Daoy (cell line): ENCODE measurements at places on chromosomes 3 and 15. TPM values are rescaled to one million over a fixed set of nuclear protein-coding genes. Genes with fewer than 3 reads are reported as not detected.

DNA sequence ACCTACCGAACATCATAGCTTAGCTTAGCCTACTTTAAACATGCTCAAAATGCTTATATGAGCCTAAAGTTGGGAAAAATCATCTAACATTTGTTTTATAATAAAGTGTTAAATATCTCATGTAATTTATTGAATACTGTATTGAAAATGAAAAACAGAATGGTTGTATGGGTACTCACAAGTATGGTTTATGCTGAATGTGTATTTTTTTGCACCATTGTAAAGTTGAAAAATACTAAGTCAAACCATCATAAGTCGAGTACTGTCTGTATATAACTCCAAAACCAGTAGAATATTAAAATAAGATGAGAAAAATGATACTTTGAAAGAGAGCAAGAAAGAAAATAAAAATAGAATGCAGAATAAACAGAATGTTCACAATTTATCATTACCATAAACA, 115.7 kb downstream of the ZNF280D start:
- DNase-seq: no peak

ARPP21 gene
- not detected in 2 replicates for total RNA-seq

DNA sequence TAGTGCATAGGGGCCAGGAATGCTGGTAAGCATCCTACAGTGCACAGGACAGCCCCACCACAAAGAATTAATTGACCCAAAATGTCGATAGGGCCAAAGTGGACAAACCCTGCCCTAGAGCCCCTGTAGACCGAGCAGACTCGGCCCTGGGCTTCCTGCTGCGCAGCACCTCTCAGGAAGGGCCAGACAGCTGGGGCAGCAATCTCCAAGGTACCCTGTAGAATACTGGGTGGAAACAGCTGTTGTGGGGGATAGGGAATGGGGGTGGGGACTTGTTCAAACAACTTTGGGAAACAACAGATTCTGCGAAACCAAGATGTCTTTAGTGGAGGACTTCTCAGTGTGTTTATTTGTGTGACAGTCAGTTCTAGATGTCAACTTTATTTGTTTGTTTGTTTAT, 67.1 kb downstream of the MRPL46 start:
- no peak for DNase-seq

- DNase-seq: no peak
These were observed 32.9 kb upstream of the SLC22A13 start for GRCh38 chr3:38232701-38233100.

TMEM212 gene
- total RNA-seq: not detected in 2 replicates

GRCh38 chr3:188567478-188568195, 413.7 kb downstream of the LPP start:
- no peak for DNase-seq

LRRC15 gene
- total RNA-seq: 2.0 and 2.9 TPM in 2 replicates

CCR5 gene
- total RNA-seq: not detected in 2 replicates

DNA sequence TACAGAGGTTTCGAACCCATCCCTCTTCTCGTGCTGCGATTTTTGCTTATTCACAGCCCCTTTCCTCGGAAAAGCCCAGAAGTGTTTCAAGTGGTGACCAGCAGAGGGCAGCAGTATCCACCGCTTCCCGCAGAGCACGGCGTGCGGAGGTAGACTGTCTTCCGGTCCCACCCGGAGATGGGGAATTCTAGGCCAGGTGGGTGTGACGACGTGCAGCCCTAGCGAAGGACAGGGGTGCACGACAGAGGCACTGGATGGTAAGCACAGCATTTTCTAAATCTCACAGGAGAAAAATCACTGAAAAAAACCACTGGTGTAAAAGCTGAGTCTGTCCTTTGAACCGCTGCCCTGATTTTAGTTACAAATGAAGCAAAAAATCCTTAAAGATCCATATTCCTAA, 7.4 kb upstream of the PSMD6 start:
- peak; percentile 75 for DNase-seq

- DNase-seq: peak; percentile 21
These were observed 89.0 kb upstream of the STRIT1 start for GRCh38 chr3:155382396-155383042.

DNA sequence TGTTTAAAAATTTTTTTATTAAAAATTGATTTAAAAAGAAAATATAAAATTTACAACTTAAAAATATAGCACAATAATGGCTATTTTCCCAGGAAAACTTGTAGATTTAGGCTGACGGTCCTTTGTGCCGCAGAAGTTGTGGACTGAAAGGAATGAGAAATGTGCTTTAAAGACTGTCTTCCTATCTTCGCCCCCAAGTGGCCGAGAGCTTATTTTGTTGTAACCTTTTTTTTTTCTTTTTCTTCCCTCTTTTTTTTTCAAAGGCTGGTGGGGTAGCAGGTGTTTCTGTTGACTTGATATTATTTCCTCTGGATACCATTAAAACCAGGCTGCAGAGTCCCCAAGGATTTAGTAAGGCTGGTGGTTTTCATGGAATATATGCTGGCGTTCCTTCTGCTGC, 15.5 kb downstream of the SLC25A26 start:
- DNase-seq: peak; percentile 3

- DNase-seq: no peak
These were observed 273.2 kb downstream of the MECOM start for GRCh38 chr3:169390271-169390670.

DNA sequence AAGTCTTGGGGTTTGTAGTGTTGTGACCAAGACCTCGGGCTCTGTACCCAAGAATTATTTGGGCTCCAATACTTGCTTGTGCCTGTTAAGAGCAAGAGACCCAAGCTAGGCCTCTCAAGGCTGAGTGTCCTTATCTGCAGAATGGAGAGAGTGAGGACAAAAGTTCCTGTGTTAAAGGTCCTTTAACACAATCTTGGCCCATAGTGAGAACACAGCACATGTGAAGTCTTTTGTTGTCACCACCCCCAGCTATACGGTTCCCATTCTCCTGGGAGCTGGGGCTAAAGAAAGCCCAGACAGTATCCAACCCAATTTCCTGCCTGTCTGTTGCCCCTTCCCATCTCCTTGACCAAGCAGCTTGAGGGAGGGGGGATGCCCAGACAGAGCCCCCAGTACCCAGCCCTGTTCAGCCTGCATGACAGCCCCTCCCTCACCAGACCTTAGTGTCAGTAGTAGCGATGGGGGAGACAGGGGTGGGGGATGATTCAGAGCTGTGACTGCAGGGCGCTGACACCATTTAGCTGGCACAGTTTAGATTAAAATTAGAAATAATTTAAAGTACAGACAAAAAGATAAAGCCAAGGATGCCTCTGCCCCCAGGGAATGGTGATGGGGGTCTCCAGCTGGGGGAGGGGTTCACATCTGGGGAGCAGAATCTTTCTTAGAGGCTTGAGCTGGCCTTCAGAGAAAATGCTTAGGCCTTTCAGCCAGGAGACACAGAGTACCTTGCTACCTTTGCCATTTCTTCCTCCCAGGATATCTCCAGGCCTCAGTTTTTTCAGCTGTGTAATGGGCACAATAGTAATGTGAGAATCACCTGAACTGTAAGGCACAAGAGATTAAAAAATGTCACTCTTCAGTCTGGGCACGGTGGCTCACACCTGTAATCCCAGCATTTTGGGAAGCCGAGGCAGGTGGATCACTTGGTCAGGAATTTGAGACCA, 2.7 kb downstream of the PRKCD start:
- DNase-seq: no peak

VIPR1 gene
- 19.3 and 31.7 TPM in 2 replicates for total RNA-seq

DNA sequence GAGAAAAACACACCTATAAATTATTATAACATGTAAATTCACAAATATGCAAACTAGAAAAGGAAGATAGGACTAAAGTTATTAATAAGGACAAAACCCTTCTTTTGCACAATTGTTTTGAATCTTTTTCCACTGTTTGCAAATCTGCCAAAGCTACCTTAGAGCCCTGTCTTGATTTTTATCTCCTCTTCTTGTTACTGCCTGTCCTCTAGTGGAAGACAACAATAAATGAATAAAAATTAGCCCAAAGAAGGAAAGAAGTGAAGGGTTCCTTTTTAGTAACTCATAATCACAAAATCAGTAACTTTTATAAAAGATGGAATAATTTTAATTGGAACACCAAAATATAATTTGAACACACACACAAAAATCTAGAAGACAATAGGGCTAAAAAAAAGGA, 2.7 kb downstream of the CD200R1 start:
- no peak for DNase-seq

DNA sequence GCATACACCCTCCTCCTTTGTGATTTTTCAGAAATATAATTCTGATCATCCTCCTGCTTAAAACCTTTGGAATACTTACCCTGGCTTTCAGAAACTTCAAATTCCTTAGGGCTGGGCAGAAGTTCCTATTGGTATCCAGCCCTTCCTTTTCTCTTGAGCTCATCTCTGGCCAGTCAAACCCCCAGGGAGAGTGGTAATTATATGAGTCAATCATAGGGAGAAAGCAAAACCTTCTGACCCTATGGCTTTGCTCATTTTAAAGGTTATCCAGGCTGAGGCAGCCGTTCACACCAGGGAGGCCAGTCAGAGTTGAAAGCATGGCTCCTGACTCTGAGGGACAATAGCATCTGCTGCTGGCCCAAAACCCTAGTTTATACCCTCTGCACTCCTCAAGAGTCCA, 23.9 kb upstream of the CTNNB1 start:
- DNase-seq: no peak

- peak; percentile 89 for DNase-seq
These were observed 515 bp upstream of the EIF3J start for GRCh38 chr15:44536302-44536961.

SQOR gene
- 35.1 and 46.1 TPM in 2 replicates for total RNA-seq

- DNase-seq: peak; percentile 18
These were observed 149.9 kb downstream of the SST start for GRCh38 chr3:187520027-187520945.

DNA sequence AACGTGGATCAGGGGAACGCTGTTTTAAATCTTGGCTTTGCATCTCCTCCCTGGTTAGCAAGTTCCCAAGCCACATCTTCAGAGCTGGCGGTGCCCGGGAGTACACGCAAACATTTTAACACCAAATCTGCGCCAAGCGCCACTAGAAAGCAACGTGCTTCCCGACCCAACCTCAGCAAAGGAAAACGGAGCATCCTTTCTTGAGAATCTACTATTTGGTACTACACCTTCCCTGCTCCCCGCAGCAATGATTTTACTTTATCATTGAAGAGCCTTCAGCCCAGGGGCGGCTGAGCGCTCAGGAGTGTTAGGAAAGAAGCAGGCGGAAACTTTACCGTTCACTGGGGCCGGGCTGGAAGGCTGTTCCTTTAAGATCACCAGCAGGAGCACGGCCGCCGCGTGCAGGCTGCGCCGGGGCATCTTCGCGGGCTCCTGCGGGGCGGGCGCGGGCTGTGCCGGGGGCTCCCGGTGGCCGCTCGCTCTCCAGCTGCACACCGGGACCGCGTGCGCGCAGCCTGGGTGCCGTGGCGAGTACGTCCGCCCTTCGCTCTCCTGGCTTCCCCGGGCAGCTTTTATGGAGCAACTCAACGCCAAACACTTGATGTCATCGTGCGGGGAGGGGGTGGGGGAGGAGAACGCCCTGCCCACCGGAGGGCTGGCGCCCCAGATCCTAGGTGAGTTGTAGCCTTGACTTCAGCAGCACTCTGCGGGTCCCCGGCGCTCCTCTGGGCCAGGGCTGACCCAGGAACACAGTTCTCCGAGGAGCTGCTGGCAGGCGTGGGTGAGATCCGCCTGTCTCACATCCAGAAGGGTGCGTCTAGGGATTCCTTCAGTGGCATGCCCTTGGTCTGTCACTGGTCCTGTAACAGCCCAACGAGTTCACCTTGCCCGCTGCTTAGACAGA, at the start of gene CA12:
Gene CA12 (minus strand): TSS at position 546 of the 904 bp plus-strand sequence. CDS start 126 bp downstream, at position 420.
- DNase-seq: peak; percentile 50

- DNase-seq: no peak
These were observed 2.9 kb downstream of the HDDC3 start for GRCh38 chr15:90929246-90930019.

LRRN1 gene
- not detected in 2 replicates for total RNA-seq

GRCh38 chr3:172285844-172286243, 162.4 kb downstream of the GHSR start:
- DNase-seq: no peak

GRCh38 chr3:69364354-69364753, 21.5 kb downstream of the FRMD4B start:
- peak; percentile 26 for DNase-seq

GRCh38 chr15:49751751-49752150, 130.9 kb downstream of the DTWD1 start:
- no peak for DNase-seq

GRCh38 chr3:32474201-32474600, 28.5 kb downstream of the CMTM6 start:
- DNase-seq: no peak

GRCh38 chr15:70309716-70310115, 212.0 kb upstream of the TLE3 start:
- DNase-seq: no peak

IL5RA gene
- total RNA-seq: 0.80 TPM in 1 of 2 replicates, not detected in the other

DNA sequence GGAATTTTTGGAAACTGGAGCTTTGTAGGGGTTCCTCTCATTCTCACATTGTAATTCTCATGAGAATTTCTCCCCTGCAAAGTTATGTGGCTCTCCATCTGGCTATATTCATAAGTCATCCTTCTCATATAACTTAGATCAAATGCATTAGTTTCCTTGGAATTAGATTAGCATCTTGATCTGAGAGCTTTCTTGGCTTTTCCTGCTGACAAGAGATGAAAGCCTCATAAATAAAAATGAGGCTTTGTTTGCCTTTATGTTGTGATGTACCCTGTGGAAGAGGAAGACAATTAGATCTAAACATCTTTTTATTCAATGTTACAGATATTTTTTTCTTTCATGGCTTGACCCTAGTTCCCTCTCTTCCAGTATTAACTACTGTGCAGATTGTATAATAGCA, 165.4 kb upstream of the ZPLD1 start:
- no peak for DNase-seq

- no peak for DNase-seq
These were observed at the start of gene ALG1L2 for GRCh38 chr3:130081351-130081881. Gene ALG1L2, plus strand, starts transcription at chr3:130081831. Its CDS starts 186 bp downstream, at chr3:130082017.

DNA sequence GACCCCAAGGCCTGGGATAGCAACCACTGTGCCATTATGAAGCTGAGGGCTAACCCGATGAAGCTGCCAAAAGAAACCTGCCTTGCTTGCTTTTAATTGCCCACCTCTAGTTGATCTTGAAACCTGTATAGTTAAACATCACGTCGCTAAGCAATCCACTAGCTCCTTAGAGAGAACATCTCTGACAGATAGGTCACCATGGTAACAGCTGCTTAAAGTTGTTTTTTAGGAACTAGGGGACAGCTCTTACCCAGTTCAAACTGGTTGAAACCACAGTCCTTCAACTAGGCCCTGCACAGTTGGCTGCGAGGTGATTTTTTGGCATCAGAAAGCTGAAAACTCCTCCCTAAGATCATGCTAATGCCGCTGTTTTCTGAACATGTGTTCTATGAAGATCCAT, 135.7 kb downstream of the EBLN2 start:
- DNase-seq: no peak
